ENCODE measurements at places on chromosomes 11 and 22. TPM values are rescaled to one million over a fixed set of nuclear protein-coding genes. Genes with fewer than 3 reads are reported as not detected.

DNA sequence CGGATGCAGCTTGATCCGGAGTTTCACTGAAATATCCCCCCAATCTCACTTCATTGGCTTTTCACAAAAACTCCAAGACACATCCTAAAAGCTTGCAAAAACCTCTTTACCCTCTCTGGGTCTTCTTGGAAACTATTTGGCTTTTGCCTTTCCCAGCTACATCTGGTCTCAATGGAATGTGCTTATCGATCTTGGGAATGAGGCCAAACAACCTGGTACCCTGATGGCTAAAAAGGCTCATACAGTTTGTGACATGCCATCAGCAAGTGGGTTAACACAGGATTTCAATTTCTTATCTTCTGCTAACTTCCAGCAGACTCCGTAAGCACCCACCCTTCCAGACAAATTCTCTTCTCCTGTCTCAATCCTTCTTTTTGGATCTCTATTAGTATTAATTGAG is 45.9 kb upstream of the TEAD1 start:
- no peak for DNase-seq

DNA sequence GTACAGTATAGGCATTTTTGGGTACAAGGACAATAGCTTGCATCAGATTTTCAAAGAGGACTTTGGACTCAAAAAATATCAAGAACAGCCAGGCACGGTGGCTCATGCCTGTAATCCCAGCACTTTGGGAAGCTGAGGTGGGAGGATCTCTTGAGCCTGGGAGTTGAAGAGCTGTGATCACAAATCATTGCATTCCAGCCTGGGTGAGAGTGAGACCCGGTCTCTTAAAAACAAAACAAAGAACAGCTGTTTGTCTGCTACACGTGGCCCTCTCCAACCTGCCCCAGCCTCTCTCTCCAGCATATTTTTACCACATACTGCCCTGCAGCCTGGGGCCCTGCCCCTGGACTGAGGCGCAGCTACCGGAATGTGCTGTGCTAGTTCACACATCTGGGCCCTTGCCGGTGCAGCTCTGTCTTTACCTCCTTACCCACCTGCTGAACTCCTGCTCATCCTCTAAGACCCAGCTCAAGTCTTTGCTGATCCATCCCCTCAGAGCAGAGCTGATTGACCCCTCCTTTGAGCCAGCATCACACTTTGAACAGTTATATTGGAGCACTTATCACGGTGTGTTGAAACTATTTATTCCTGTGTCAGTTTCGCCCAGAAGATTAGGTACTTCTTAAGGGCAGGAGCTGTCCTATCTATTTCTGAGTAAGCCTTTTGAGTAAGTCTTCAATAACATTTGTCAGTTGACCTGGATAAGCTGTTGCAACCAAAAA is 29.4 kb downstream of the GRIK4 start:
- no peak for DNase-seq

DNA sequence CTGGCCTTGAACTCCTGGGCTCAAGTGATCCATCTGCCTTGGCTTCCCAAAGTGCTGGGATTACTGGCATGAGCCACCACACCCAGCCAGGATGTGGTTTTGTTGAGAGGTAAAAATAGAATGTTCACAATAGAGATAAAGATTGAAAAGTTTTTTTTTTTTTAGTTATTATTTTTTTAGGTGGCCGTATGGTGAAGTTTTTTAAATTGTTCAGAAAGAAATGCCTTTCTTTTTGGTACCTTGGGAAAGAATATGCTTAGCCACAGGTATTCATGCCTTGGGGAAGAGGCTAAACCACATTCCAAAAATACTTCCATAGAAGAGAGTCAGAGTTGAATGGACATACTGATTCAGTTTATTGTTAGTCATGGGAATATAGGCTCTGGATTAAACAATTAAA is 143.4 kb downstream of the C11orf91 start:
- DNase-seq = no peak

- no peak for DNase-seq
These were observed at the start of gene FAM83F for GRCh38 chr22:39994566-39995392. Gene FAM83F, plus strand, starts transcription at chr22:39994954. Its CDS starts 89 bp downstream, at chr22:39995043.

The APOL2 gene
- total RNA-seq = 59.5 TPM

Measured in sigmoid colon (tissue), 7 donors.